ENCODE measurements at places on chromosomes 6 and 20.

DNA sequence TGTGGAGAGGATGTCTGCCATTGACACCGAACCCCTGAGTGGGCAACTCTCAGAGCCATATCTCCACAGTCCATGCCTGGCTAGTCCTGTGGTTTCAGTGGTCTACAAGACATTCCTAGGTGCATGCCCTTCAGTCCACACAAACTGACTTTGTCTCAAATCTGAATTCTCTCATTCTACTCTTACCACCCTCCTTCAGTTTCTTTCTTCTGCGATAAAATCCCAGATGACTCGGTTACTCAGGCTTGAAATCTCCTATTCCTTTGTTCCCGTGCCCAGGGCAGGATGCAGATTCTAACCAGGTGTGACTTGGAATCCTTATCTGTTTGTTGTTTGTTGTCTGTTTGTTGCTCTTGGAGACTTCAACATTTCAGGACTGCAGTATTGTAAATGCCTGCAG is 9.3 kb downstream of the CDS2 start:
- no peak for DNase-seq

DNA sequence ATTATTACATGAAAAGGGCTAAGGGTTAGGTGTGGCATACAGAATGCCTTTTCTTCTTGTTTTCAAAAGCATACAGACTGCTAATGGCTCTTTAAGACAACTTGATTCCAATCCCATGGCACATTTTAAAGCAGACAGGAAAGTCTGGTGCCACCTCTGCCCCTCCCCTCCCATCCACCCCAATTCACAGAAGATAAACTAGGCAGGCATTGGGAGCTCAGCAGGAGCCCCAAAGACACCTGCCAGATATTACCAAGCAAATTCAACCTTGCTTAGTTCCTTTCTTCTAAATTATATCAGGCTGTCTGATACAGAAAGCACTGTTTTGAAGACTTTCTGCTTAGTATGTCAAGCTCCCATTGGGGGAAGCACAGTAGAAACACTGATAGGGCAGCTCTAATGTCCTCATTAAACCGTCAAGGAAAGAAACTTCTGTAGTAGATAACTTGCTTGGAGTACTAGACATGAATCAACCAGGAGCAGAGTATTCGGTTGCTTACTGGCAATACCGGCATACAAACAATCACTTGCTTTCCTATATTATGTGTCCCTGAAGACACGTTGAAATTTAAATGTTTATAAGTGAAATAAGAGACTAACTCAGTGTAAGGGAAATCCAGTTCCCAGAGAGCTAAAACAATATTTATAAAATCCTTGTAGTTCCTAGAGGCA is 13.0 kb downstream of the SESN1 start:
- no peak for DNase-seq

- DNase-seq = no peak
These were observed 151.4 kb upstream of the CHD6 start for GRCh38 chr20:41769592-41770018.

DNA sequence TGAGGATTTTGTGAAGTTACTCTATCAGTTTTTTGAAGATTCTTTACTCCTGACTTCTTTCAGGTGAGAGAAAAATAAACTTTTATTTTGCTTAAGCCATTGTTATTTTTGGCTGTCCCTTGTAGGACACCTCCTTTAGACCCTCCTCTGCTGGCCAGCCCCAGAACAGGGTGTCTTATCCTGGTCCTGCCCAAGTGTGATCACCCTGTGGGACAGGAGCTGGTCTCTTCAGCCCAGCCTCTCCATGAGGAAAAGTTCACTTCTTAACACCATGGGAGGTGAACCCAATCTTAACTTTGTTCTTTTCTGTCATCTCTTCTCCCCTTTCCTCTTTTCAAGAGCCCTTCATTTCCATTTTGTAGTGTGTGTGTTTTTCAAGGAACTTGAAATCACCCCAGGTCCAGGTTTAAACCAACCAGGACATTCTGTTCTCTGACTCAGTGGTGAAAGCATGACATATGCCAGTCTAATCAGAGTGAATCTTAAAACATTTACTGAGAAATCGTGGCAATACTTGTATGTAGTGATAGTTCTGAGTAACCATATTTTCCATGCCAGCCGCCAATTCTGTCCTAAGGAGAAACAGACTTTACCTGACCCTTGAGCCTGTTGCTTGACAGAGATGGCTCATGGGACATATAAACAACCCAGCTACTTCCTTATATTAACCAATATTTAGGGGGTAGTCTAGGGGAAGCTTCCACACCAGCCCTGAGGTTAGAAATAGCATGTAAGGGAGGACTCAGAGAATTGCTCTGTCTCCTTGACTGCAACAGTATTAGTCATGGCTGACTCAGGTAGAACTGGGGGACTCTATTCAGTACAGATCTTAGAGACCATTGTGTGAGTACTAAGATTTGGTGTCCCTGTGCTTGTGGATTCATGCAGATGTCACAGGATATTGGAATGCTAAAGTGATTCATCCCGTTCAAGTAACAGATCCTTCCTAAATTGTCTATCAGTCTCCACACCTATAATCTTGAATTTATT is 48.8 kb downstream of the FLRT3 start:
- DNase-seq = no peak

DNA sequence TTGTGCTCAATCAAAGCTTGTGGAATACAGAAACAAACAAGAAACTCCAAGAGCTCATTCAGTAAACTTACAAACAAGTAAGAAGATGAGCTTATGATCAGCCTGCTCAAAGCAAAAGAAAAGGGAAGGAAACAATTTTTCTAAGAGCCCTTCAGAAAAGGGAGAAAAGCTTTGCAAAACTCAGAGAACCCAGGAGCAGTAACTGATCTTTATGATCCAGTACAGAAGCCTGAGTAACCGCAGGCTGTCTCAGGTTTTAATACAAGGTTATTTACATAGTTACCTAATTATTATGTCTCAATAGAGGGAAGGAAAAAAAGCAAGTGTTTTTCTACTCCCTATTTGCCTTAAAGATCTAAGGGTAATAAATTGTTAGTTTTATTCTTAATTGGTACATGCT is 226.5 kb downstream of the MAFB start:
- DNase-seq = no peak

GRCh38 chr20:47816487-47817451 is 31.5 kb upstream of the SULF2 start:
- no peak for DNase-seq

GRCh38 chr6:118680452-118681095 is 29.2 kb upstream of the CEP85L start:
- no peak for DNase-seq

- DNase-seq = no peak
These were observed 90.6 kb downstream of the TTLL2 start for GRCh38 chr6:167415441-167415961.

Data from NCI-H524 treated with DMSO at 0.1 percent for 48 hours (cell line).